MG63 (cell line): ENCODE measurements at places on chromosomes 16 and 17. TPM values are rescaled to one million over a fixed set of nuclear protein-coding genes. Genes with fewer than 3 reads are reported as not detected.

GRCh38 chr16:69935740-69936139 lies 15.4 kb upstream of the CLEC18A start:
- DNase-seq: no peak

DNA sequence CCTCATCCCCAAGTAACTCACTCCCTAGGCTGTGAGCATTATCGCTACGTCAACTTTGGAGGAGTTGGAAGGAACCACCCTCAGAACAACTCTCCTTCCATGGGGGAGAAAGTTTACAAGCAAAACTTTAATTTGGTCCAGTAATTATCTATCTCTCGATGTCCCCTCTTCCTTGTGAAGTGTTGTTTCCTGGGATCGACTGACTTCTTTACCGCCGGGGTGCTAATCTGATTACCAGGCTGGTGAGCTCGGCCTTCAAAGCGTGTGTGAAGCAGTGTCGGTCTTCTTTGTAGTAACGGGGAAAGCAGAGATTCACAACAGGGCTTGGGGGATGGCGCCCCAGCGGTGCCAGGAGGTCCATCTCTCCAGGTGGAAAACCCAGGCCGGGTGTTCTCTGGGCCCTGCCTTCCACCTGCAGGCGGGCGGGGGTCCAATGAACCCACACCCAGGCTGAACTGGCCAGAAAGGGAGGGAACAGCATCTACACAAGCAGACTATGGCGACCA lies 14.5 kb upstream of the FOXF1 start:
- DNase-seq: no peak

DNA sequence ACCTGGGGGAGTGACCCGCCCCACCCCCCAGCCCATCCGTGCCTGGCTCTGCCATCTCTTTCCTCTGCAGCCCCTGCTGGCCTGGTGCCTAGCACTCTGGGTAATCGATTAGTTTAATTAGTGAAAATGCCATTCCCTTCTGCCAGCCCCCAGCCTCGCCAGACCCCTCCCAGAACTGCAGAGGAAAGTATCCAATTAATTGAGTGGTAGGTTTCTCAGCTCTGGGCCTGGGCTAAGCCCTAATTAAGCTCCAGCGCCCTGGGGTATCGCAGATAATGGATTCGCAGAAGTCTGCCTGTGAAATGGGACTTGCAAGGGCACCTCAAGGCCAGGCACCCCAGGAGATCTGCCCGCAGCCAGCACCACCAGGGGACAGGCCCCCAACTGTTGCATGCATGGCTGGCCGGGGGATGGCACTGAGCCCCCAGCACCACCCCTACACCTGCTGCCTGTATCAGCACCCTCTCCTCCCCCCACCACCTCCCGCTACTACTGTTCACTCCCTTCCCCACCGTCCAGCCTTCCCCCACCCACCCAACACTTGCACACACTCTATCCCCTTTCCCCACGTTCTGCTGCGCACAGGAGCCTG lies 19.7 kb upstream of the SPPL2C start:
- DNase-seq: no peak

The SCGB1C2 gene
- not detected in 2 replicates for total RNA-seq
